ENCODE measurements at places on chromosomes 6 and 20.

DNA sequence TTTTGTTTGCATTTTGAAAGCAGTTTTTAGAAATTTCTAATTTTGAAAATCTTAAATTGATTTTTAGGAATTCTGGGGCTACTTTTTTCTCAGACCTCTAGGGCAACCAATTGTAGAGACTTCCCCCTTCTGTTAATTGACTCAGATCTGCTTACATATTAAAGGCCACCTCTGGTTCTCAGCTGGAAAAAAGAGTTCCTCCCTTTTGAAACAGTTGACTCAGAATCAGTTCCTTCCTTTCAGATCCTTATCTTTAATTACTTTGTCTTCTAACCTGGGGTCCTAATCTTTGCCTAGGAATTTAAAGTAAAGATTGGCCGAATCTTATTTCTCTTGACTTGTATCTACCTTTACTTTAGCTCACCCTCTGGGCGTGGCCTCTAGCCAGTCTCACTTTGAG is 146.8 kb downstream of the LAMA2 start:
- DNase-seq, result no peak

DNA sequence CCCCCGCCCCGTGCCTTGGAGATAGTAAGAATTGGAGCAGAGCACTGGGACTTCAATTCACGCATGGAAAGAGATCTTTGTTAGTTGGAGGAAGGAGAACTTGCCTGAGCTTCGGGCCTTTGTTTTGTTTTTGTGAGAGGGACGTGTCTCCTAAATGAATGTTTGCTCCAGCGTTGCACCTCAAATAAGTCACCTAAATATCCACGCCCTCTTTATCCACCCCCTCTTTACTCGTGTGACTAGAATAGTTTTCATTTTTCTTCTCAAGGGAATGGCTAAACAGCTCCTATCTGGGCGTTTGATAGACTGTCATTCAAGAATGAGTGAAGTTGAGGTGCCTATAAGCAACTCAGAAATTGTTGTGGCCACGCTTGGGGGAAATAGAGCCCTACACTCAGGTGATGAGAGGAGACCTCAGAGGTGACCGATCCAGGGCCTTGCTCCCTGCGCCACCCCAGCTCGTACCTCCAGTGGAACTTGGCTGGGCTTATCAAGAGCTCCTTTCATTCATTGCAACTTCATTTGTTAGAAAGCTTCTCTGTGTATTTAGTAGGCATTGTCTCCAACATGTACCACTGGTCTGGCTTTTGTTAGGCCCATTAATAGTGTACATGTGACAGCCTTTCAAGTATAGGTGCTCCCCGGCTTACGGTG is 861 bp downstream of the PCMTD2 start:
- DNase-seq, result no peak

GRCh38 chr6:169638915-169639314 is 62.9 kb downstream of the WDR27 start:
- DNase-seq, result no peak

DNA sequence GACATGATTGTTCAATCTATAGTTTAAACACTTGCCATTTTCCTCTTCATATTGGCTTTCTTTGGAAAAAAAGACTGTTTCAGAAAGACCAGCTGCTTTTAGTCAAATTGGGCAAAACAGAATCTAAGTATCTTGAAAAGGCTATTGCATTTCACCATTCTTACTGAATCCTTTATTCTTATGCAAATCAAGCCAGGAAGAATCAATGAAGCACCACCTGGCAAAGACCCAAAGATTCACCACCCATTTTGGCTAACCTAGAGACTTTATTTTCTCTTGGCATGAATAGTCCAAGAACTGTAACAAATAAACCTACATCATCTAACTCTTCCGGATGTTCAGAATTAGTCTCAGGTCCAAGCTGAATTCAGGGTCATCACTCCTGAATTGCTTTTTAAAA is 71.3 kb upstream of the EYA4 start:
- no peak for DNase-seq

DNA sequence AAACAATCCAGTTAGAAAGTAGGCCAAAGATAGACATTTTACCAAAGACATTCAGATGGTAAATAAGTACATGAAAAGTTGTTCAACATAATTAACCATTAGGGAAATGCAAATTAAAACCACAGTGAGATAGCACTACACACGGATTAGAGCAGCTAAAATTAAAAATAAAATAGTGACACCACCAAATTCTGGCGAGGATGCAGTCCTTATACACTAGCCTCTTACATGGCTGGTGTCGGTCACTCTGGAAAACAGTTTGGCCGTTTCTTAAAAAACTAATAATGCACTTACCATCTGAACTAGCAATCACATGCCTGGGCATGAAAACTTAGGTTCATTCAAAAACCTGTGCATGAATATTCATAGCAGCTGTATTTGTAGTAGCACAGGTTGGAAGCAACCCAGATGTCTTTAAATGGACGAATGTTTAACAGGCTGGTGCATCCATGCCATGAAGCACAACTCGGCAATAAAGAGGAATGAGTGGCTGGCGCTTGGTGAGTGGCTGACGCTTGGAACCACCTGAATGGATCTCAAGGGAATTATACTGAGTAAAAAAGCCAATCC is 77.0 kb downstream of the FAM120B start:
- DNase-seq, result no peak

- DNase-seq, result no peak
Measured at GRCh38 chr6:4258733-4259132, 123.4 kb upstream of the ECI2 start.

DNA sequence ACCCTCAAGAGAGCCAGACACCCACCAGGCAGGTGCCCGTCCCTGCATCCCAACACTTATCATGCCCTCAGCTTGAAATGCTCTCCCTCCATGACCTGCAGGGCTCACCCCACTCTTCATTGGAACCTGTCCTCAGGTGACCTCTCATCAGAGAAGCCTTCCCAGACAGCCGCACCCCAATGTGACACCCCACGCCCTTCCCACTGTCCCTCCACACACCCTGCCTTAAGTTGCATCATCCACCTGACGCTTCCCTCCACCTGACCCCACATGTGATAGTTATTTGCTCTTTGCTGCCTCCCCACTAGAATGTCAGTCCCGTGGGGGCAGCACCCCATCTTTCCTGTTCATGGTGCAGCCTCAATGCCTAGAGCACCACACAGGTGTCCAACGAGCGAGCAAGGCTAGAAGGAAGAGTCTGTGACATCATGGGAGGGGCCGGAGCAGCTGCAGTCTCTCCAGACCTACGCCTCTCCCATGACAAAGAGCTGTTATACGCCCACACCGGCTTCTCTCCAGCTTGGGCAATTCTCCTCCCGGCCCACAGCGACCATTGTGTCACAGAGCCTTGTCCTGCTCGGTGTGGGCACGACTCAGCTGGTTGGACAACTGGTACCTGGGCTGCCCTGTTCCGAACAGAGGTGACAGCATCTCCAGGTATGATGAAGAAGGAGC is 58.2 kb downstream of the NFATC2 start:
- DNase-seq, result no peak

GRCh38 chr6:142685852-142686506 is 259.0 kb downstream of the HIVEP2 start:
- no peak for DNase-seq

DNA sequence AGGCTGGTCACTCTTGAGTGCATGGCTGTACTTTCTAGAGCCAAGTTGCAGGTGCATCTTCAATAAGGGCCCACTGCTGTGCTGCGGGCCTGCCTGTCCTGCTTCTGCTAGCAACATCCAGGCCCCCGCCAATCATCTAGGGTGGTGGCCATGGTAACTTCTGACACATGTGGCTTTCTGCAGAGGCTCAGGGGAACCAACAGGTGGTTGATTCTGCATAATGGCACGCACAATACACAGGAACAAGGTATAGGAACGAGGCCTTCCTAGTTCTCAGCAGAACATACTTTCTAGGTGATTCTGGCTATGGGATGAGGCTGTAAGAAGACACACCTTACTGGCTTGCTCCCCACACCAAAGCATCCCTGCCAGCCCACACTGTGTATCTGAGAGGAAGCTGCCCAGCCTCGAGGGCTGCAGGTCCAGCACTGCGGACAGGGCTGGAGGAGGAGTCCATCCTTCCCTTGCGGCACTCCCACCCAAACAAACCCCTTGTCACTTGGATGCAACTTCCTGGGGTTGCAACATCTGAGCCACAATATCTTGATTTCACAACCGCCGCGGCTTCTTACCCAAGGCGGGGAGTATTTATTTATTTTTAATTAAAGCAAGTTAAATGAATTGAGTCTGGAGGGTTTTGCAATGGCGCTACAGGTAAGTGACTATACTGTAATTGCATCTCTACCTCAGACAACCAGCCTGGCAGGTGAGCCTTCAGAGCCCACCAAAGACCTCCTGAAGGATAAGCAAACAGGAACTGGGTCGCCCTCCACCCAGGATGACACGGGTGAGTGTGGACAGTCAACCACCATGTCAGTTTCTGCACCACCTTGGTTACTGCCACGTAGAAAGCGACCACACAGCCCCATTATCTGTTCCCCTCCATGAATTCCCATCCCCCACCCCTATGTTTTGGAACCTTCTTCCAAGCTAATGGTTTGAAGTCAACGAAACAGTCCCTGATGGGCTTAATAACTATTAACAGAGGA is 49.6 kb downstream of the SULF2 start:
- no peak for DNase-seq

DNA sequence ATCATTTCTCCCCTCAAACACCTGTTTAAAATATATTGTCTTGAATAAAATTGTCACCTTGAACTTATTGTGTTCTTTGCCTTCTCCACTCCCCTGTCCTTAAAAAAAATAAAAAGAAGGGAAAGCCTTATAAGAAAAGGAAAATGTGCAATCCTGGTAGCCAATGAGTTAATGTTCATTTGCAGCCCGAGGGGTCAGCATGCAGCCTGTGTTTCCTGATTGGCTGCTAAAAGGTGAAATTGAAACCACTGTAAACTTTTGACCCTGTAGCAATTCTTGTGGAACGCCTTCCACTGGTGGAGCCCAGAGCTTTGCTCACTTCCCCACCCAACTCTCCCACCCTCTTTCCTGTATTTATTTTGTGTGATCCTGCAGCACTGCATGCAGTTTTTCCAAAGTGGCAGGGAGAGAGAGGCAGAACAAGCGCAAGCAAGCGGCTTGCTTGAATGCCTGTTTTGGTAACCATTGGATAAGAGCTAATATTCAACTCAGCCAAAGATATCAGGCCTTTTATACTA is 74.9 kb downstream of the NCOA3 start:
- DNase-seq, result no peak

DNA sequence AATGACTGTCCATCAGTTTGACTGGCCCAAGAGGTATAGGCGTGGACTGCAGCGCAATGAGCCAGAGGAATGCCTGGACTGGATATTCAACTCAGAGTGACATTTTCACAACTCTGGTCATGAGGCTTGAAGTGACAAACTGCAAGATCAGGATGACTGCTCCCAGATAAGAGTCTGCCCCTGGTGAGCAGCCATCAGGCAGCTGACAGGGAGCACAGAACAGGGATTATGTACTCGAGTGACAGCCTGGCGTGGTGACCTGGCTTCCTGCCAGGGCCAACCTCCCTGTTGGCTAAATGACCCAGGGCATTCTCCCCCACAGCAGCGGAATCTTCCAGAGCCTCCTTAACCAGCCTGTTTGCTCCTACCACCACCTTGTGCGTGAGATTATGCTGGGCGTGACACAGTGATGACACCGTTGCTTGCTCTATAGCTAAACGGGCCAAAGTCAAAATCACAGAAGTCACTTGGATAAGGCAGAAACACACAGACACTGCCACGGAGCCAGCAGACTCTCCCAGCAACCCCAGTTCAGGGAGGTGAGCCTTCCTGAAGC is 209.1 kb upstream of the JARID2 start:
- DNase-seq, result no peak

DNA sequence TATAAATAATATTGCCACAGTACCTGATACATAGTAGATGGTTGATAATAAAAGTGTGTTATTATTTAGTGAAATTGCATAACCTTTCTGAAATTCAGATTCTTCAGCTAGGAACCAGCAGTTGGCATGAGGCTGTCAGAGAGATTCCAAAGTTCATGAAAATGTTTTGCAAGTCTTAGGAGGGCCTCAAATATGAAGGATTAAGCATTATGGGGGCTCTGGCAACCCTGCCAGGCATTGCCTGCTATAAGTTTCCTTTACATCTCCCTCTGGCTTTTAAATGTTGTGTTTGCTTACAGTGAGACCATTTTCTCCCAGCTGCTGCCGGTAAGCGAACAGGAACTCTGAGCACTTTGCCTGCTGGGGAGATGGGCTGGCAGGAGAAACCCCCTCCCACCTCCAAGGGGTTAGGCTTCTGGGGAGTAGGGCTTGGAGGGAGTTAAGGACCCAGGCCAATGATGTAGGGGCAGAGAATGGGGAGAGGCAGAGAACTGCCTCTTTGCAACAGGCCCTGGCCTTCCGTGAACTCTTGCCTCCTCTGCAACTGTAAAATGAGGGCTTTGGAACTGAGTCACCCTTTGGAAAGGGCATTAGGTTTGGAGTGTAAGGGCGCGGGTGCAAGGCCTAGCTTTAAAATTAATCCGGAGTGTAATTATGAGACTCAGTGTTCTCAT is 33.2 kb upstream of the KIF3B start:
- no peak for DNase-seq

DNA sequence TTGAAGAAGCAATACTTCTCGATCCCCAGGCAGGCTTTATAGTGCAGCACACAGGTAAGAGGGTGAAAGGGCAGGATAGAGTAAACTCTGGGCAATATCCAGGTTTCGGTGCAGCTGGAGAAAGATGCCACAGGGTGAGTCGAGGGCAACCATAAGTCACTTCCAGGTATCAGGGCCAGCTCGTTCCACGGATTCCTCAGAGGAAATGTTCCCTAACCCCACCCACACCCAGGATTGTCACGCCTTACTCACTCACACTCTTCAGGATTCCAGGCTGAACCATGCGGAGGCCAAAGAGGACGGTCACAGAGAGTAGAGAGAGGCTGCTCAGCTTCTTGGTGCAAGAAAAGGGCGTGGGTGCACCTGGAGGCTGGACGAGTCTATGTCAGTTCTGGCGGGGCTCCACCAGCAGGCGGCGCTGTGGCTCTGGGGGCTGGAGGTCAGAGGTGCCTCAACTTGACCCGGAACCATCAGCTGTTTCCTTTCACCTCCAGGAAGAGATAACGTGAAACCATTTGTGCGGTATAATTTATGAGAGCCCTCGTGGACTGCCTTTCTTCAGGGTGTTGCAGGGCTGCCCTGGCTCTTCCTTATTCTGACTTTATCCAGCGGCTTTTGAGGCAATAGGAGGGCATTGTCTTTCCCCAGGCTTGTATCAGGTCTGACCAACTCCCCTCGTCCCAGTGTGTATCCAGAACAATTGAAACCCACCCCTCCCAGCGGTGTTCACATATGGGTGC is 14.5 kb upstream of the WFDC12 start:
- no peak for DNase-seq

- DNase-seq, result no peak
Measured at GRCh38 chr6:160678744-160679401, 14.8 kb upstream of the LPA start.

GRCh38 chr20:52830598-52830997 is 141.6 kb upstream of the TSHZ2 start:
- DNase-seq, result no peak

GRCh38 chr20:50515471-50516106 is 5.4 kb downstream of the PTPN1 start:
- no peak for DNase-seq

- no peak for DNase-seq
Measured at GRCh38 chr20:38258545-38259215, 1.9 kb downstream of the KIAA1755 start.
